ENCODE measurements at places on chromosomes 3 and 15.

- no peak for DNase-seq
These were observed 10.7 kb downstream of the H1-8 start for GRCh38 chr3:129553719-129554118.

DNA sequence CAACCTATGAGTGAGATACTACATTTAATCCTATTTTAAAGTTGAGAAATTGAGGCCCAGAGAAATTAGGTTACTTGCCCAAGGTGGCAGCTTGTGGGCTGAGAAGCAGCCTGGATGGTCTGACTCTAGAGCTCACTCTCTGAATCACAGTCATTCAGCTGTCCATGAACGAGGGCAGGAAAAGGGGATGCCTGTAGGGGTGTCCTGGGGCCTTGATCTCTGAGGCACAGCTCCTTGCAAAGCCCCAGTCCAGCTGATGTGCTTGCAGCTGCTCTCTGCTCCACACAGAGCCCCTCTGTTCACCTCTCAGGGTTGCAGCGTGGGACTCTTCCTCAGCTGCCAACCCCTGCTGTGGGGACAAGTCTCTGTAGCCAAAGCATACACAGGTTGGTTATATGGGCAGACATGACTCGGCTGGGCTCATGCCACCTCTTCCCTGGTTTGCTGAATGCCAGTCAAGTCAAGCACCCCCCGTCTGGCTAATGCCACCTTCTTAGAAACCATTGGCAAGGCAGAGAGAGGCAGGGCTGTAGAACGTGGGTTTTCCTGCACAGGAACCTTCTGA is 56.8 kb downstream of the GASK1A start:
- DNase-seq = no peak

GRCh38 chr3:8589880-8590556 is 54.6 kb downstream of the SSUH2 start:
- no peak for DNase-seq

DNA sequence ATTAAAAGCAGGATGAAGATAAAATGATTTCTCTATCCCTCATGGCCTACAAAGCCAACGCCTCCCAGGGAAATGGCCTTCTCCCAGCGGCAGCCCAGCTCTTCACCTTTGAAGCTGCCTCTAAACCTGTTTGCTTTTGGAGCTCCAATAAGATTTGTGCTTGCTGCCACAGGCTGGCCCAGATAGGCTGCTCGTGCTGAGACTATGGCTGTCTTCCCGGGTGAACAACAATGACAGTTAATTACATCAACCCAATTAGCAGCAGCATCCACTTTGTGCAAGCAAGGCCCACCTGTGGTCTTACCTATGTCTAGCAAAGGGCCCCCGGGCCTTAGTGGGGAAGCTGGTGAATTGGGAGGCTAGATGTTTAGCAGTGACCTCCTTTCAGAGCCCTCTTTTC is 179.6 kb downstream of the P3H2 start:
- DNase-seq = no peak

DNA sequence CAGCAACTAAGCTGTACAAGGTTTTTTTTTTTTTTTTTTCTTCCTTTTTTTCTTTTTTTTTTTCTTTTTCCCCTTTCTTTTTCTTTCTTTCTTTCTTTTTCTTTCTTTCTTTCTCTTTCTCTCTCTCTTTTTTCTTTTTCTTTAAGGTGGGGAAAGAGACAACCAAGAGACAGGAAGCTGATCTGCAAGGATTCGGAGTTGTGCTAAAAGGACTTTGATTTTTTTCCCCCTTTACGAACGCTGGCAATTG is 148 bp downstream of the RBMS3 start:
- DNase-seq = no peak

DNA sequence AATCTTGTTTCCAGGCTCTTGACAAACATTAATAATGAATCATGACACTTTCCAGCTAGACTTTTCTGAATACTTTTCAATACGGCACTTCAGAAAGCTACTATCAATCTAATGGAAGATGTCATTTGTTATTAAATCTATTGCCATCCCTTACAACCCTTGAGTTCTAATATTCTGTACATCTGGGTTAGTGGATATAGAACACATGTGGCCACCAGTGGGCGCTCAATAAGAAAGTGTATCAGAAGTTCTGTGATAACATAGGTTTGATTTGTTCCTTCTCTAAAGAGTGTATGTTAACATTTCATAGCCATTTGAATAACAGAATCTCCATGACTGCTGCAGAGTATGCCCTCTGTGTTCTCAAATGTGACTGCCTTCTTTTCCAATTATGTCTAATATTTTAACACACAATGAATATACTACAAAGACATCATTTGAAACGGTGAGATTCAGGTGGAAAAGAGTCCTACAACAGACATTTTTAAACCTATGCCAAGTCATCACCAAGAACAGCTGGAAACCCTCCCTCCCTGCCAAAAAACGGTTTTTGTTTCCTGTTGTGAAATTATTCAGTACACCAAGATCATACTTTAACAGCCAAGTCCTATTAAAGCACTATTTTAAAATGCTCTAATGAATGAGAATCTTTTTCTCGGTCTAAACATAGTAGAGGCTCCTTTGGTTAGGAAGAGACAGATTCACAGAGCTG is 22.2 kb downstream of the ALDH1A2 start:
- DNase-seq = no peak

DNA sequence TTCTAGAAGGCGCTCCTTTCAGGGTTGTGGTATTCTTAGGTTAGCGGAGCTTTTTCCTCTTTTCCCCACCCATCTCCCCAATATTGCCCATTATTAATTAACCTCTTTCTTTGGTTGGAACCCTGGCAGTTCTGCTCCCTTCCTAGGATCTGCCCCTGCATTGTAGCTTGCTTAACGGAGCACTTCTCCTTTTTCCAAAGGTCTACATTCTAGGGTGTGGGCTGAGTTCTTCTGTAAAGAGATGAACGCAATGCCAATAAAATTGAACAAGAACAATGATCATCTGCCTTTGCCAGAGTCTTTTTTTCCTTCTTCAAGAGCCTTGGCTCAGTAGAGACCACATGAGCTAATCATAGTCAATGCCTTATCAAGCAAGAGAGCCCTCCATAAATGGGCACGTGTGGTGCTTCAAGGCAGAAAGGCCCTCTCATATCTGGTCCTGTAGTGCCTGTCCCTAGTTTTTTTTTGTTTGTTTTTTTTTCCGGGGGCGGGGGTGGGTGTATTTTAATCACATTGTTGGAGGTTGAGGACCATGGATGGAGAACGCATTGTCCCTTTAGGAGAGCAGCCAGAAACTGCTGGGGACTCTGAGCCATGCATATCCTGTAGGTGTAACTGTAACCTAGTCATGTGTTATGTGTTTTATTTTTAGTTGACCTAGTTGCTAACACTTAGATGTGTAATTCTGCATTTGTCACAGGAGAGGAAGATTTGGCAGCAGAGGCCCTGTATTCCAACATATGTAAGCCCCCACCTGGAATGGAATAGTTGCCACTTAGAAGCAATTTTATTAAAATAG is 64.7 kb upstream of the ACAD9 start:
- DNase-seq = no peak

- DNase-seq = no peak
These were observed 12.6 kb downstream of the MRAS start for GRCh38 chr3:138360869-138361525.

DNA sequence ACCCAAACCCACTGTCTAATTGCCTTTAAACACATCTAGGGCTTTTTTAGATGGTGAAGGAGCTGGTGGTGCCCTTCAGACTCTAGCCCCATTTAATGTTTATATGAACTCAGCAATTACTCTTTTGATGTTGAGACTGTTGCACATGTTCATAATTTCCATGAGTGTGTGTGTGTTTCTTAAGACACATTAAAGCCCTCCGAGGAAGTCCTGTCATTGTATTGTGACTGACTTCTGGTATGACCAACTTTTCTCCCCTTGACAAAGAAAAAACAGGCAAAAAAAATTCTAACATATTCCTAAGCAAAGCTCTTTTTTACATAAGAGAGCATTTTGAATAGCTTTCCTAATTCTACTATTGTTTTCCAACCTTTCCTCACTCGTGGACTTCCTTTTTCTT is 91.6 kb downstream of the FLNB start:
- no peak for DNase-seq

- no peak for DNase-seq
These were observed 543 bp downstream of the MEF2A start for GRCh38 chr15:99566157-99566897.

GRCh38 chr3:18655827-18656226 is 230.7 kb upstream of the SATB1 start:
- no peak for DNase-seq

DNA sequence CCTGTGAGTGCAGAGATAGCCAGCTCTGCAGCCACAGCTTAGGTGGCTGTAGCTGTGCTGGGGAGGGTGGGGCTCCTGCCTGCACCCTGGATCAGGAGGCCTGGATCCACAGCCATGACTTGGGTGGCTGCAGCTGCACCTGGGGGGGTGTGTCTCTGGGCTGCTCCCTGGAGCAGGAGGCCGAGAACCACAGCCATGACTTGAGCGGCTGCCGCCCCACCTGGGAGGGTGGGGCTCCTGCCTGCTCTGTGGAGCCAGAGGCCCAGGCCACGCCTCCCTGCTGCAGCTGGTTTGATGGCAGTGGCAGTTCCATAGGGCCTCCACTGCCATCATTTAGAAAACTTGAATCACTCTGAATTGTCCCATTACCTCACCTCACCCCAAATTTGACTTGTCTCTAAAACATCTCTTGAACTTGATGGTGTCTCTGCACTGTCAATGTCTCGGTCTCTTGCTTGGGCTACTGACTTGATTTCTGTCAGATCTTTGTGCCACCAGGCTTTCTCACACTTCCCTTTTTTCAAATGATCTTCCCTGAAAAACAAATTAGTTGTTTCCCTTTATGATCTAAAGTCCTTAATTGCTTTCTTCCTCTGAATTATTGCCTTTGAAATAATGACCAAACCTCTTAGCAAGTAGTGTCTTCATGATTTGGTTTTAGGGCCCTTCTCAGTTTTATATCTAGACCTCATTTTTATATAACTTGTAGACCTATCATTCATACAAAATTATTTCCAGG is 313.2 kb upstream of the MME start:
- DNase-seq = no peak

GRCh38 chr3:16911916-16912315 is 27.2 kb downstream of the PLCL2 start:
- no peak for DNase-seq

DNA sequence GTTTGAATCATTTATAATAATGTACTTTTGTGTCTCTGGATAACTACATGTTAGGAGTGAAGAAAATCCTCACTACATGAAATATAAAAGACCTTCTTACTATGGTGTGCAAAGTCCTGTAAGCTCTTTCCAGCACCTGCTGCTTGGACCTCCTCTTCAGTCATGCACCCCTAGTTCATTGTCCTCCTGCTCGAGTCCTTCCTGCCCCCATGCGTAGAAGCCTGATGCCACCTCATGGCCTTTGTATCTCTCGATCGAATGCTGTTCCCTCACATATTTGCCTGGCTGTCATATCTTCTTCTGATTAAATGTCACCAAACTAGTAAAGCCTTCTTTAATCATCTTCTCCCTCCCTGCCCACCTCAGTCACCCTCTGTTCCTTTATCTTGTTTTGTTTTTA is 49.9 kb upstream of the SUCLG2 start:
- DNase-seq = no peak

All from cortex of kidney (tissue), 1 donor.